Panc1 (cell line): ENCODE measurements at places on chromosomes 7 and 10.

GRCh38 chr7:17095931-17096330 lies 202.5 kb upstream of the AHR start:
- DNase-seq = no peak

DNA sequence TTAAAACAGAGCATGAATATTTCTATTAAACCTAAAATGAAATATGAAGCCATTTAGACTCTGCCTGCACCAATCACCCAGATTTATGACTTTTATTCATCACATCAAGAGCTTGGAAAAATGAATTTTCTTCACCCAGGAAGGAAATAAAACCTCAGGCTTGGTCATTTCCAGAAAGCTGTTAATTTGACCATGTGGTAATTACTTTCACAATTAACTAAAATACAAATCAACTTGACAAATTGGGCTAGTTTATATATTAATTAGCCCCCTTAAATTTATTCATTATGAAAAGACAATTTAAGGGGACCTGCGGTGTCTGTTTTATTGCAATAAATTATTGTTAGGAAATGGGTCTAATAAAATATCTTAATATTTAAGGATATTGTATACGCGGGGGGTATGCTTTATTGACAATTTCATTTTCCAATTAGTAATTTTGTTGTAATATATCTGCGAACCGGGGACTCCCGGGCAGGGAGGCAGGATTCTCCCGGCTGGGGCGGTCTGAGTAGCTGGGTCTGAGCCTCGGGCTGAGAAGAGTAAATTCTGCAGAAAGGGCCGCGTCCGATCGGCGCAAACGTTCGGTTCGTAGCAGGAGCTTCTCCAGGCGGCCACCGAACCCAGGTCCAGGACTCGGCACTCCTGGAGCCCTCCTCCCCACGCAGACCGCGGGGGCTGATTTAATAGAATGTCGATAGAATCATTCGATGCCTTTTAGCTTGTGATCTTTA lies 9.4 kb upstream of the MNX1 start:
- no peak for DNase-seq

DNA sequence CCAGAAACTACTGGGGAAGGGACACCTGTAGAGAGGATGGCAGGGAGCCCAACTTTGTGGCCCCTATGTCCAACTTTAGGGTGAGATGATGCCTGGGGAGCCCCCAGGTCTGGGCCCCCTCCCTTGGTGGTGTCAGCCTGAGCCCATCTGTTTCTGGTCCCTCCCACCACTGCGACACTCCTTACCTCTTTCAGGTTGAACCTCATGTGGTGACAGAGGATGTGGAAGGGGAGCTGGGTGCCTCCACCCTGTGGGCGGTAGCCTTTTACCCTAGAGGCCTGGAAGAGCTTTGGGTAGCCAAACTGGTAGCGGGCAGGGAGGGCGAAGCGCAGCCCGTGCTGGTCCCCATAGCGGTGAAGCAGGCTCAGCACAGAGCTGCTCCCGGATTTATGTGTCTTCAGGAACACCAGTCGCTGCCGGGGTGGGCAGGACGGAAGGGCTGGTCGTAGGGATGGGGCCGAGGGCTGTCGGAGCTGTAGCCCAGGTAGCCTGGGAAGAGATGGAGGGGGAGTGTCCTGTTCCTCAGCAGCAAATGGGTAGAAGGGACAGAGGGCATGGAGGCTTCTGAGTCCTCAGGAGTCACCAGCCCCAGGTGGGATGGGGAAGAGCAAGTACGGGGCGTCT lies 2.0 kb downstream of the GAL3ST4 start:
- DNase-seq = no peak

DNA sequence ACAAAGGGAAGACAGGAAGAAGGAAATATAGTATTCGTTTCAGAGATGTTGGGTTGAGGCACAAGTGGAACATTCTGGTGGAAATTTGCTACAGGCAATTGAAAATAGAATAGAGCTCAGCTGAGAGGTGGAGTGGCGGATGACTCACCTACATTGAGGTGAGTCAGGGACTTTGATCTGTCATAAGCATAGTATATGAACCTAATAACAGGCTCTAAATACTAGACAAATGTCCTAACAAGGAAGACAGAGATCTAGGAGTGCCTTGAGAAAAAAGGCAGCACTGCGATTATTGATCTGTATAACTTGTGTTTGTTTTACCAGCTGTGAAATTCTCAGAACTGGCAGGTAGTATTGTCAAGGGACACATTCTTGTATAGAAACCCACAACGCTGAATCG lies 907 bp upstream of the IFRD1 start:
- peak; percentile 62 for DNase-seq

GRCh38 chr10:63583909-63584724 lies 62.9 kb downstream of the REEP3 start:
- no peak for DNase-seq

DNA sequence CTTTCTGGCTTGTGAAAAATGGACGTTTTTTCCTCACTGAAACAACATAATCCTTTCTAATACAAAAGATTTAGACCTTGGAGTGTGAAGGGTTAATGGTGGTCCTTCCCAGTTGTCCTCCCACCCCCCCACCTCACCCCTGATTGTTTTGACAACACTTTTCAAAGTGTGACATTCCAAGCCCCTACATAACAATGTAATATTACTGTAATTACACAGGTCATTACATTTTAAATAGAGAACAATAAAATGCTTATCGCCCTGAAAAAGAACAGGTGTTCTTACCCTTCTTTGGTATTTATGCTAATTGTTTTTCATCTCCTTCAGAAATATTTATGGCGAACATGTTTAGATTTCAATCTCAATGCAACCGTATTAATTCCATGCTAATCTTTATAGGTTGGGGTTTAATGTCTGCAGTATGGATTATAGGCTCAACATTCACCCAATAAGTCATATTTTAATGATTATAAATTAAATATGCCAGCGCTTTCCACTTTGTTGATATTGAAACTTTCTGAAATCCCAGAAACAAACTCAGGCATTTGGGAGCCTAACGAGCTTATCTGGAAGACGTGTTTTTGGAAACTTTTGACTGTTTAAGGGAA lies 5.0 kb downstream of the TCF7L2 start:
- DNase-seq = no peak

- no peak for DNase-seq
These were observed 223.6 kb downstream of the MDFIC start for GRCh38 chr7:115145512-115145911.

- DNase-seq = no peak
These were observed 15.3 kb upstream of the KCNIP2 start for GRCh38 chr10:101858723-101859500.

GRCh38 chr7:151669762-151670161 lies 150.1 kb upstream of the RHEB start:
- no peak for DNase-seq

DNA sequence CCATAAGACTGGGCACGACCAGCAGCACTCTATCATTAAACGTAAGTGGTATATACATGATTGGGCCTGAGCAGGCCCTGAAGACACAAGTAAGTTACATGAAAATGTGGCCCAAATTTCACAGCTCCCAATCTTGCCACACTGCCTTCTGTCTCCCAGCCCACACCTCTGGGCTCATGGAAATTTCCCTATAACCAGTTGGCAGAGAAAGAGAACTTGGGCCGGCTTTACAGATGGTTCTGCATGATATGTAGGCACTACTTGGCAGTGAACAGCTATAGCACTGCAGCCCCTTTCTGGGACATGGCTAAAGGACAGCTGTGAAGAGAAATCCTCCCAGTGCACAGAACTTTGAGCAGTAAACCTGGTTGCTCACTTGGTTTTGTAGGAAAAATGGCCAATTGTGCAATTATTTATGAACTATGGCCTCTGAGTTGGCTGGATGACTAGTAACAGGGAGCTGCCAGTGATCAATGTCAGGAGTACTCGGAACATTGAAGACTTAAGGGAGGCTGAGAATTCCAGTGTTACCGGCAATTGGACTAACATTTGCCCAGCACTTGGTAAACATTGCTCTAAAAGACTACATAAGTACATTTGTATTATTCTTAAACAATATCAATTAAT lies 1006.6 kb upstream of the LRRN3 start:
- DNase-seq = no peak

GRCh38 chr7:114689406-114689805 lies 232.5 kb upstream of the MDFIC start:
- DNase-seq = no peak

- DNase-seq = no peak
These were observed 63.4 kb downstream of the KIAA1549 start for GRCh38 chr7:138917771-138918170.

DNA sequence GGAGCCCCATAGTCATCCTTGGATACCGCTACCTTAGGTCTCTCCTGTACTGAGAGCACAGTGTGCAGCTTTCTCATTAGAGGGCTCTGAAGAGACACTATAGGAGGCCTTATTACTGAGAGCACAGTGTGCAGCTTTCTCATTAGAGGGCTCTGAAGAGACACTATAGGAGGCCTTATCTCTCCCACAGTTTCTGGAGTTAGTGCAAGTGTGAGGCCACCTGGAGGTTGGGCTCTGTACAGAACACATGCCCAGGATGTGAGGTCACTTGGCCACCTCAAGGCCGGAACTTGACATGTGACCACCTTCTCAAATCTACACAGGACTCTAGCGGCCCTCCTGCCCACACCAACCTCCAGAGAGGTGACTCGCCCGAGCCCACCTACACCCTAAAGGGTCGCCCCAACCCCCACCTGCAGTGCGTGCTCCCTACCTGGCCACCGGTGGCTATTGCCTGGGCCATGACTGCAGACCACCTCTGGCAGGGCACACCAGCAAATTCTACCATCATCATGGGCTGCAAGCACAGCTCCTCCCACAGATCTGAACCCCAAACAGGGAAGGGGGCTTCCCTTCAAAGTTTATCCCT lies 24.6 kb downstream of the FRMPD2 start:
- DNase-seq = no peak

- no peak for DNase-seq
These were observed 733.9 kb upstream of the PHF14 start for GRCh38 chr7:10239695-10240345.

GRCh38 chr10:2294739-2295138 lies 557.4 kb upstream of the ADARB2 start:
- DNase-seq = no peak

- no peak for DNase-seq
These were observed 297.8 kb upstream of the SEMA3A start for GRCh38 chr7:84492098-84493034.

GRCh38 chr10:21517134-21518031 lies 8.1 kb downstream of the SKIDA1 start:
- no peak for DNase-seq

GRCh38 chr10:44292390-44293002 lies 92.4 kb downstream of the CXCL12 start:
- no peak for DNase-seq

DNA sequence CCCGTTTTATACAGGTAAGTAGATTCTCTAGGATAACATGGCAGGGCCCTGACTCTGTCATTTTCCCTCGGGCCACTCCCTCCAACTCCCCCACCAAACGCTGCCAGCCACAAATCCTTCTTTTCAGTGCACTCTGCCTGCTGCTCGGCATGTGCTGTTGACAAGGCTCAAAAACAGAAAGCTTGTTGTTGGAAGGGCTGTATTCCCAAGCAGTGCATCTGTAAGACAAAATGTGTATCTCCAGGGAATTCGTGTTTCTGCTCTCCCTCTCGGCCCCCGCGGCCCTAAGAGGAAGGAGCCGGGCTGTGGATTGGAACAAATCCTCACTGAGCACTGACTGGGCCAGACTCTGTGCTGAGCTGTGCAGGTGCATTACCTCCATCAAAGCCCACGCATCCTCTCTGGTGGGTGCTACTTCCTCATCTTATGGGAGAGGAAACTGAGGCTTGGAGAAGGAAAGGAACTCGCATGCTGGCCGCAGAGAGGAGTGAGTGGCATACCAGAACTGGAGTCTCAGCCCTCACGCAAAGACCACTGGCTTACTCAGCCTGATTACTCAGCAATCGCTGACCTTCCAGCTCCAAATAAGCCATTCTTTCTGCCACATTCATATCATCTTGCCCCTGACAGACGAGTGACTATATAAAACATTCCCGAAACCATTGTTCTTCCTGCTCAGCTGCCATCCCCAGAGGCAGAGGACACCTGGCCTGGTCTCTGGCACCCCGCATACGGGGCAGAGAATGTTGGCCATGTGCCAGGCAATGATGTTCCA lies 33.5 kb upstream of the ENO4 start:
- DNase-seq = no peak

GRCh38 chr10:62653254-62653653 lies 151.3 kb upstream of the ADO start:
- DNase-seq = no peak

DNA sequence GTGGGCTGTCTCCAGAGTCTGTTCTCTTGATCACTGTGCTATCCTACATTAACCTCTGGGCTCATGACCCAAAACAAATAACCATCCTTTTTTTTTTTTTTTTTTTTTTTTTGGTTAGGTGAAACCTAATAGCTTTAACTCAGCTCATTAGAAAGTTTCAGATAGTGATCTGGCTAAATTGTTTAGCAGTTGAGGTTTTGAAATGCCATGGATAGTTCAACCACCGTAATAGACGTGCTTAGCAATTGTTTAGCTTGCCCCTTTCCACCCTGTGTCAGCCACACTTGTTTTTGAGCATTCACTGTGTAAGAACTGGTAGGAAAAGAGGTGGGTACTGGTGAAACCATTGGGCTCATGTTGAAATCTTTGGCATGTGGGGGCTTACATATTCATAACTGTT lies 3.8 kb downstream of the PLCE1 start:
- no peak for DNase-seq

- no peak for DNase-seq
These were observed 78.0 kb upstream of the ELMO1 start for GRCh38 chr7:37526623-37527022.

DNA sequence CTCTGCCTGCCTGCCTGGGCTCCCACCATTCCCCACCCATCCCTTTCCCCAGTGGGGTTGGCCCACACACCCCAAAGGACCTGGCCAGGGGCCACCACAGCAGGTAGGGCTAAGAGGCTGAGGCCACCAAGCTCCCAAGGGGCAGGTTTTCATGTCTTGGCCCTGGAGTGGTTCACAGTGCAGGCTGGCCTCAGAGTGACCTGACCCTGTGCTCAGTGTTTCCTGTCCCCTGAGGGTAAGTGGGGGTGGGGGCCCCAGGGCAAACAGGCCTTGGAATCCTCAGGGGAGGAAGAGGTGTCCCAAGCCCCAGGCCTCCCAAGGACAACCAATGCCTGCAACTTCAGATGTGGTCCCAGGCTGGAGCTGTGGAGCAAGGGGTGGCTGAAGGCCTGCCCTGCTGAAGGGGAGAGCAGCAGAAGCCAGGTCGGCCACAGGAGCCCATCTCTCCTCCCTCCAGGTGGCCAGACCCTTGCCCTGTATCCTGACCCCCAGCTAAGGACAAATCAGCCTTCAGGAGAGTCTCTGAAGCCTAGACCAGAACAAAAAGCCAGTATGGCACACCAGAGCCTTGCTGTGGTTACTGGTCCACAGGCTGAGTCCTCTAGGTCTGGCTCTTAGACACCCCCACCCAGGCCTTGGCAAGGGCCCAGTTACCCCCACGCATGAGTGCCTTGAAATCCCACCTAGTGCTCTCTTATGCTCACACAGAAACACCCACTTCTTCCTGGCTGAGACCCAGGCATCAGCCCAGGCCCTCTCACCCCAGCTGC lies 27.6 kb downstream of the POLL start:
- no peak for DNase-seq
